Effector CD8-positive, alpha-beta T cell (primary cell): ENCODE measurements at places on chromosomes 12 and 14.

- no peak for DNase-seq
These were observed 11.0 kb upstream of the GSG1 start for GRCh38 chr12:13114251-13115052.

DNA sequence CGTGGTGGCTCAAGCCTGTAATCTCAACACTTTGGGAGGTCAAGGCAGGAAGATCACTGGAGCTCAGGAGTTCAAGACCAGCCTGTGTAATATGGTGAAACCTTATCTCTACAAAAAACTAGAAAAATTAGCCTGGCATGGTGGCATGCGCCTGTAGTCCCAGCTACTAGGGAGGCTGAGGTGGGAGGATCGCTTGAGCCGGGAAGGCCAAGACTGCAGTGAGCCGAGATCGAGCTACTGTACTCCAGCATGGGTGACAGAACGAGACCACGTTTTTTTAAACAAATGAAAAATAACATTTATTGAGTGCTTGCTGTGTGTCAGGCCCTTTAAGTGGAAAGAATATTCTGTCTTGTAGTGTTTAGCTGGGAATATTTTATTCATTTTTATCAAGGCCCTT is 26.6 kb upstream of the CLMN start:
- DNase-seq: no peak

- DNase-seq: no peak
These were observed 38.3 kb downstream of the ATF7IP start for GRCh38 chr12:14403711-14404196.

DNA sequence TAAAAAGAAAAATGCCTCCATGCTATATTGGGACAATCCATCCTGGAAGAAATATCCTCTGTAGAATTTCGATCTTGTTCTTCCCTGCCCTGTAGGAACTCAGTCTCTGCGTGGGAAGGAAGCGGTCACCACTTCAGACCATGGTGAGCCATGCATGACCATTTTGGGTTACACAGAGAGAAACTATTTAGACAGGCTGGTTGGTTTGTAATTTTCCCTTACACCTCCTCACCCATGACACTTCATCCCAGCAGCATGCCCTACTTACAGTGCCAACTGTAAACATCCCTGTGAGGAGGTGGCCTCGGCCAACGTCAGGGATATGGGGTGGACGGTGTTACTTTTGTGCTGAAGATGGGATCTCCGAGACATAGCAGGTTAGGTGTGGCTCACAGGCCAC is 121.4 kb downstream of the SMOC1 start:
- no peak for DNase-seq

- DNase-seq: no peak
These were observed 57.2 kb upstream of the DLK1 start for GRCh38 chr14:100669468-100669867.

- DNase-seq: no peak
These were observed 37.5 kb downstream of the PLCZ1 start for GRCh38 chr12:18700271-18700670.

DNA sequence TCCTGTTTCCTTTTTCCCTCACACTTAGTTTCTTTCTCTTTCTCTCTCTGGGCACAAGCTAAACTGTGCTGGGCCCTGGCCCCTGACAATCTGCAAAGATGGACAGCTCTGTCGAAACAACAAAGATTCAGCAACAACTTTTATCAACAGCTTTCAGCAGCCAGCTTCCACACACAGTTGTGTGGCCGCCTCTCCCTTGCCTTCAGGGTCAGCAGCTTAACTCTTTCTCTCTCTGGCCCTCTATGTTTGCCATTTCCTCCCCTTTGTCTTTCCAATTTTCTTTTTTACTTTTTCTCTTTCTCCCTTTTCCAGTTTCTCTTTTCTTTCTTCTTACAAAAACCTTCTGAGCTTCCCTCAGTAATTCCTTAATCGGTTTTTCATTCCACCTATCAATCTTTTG is 43.3 kb downstream of the IQSEC3 start:
- DNase-seq: no peak

DNA sequence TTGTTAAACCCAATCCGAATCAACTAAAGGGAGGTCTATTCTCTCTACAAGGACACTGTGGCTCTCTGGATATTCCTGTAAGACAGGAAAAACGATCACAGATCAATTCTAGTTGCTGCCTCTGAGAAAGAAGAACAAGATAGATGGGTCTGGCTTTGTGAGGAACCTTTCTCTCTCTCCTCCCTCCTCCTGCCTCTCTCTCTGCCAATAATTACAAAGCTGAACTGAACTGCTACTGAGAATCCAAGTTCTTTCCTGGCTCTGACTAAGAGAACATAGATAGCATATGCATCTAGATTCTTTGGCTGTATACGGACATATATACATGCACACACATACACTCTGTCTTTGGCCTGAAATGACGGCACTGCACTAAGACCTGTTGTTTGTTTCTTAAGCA is 27.6 kb downstream of the ETV6 start:
- DNase-seq: no peak
